ENCODE measurements at places on chromosomes 16 and 17. TPM values are rescaled to one million over a fixed set of nuclear protein-coding genes. Genes with fewer than 3 reads are reported as not detected.

DNA sequence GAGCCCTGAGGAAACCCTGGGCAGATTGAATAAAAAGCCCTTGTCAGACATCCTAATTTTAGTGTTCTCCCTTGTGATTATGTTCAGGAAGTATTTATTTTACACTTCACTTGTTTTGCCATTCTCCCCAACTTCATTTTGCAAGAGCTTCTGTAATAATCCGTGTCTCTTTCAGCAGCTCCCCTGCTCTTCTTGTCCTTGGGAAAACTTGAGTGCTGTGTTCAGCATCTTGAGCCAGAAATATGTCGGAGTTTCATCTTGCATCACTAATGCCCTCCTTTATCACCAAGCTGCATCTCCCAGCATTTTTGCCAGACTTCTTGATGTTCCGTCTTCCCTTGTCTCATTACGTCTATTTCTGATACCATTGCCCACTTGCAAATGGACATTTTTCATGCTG, 486.5 kb upstream of the EEF2KMT start:
- no peak for DNase-seq
- H3K27ac ChIP-seq, result no peak overlapping the region
- no peak overlapping the region for H3K4me3 ChIP-seq
- H3K36me3 ChIP-seq, result no peaks in the 10 kb centered on the region
- H3K4me1 ChIP-seq, result no peaks in the 10 kb centered on the region

- H3K4me1 ChIP-seq, result peaks cover 48% of the 10 kb centered on the region
- H3K27me3 ChIP-seq, result peaks cover 27% of the 10 kb centered on the region
- no peak for DNase-seq
- no peak overlapping the region for H3K4me3 ChIP-seq
- H3K36me3 ChIP-seq, result no peaks in the 10 kb centered on the region
These were observed 22.9 kb downstream of the COPZ2 start for GRCh38 chr17:48014595-48015111.

- no peak overlapping the region for H3K27ac ChIP-seq
- DNase-seq, result no peak
- H3K27me3 ChIP-seq, result no peaks in the 10 kb centered on the region
- H3K36me3 ChIP-seq, result no peaks in the 10 kb centered on the region
- no peak overlapping the region for H3K4me3 ChIP-seq
- H3K4me1 ChIP-seq, result peaks cover 27% of the 10 kb centered on the region
These were observed 101.1 kb downstream of the CMIP start for GRCh38 chr16:81545470-81546250.

DNA sequence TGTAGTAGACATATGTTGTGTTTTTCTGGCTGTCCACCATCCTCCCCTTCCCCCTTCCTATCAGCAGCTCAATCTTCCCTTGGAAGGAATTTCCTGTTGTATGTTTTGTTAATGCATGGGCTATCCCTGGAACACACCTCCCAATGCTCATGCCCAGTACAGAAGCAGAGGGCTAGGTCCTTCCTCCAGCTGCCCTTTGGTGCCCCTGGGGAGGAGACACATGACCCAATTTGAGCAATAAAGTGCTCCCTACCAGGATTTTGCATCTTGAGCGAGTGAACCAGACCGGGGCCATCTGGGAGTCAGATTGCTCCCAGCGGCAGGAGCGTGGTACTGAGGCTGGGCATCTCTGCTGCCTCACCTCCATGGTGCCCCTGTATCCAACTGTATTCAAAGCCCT, 141.5 kb upstream of the MED13 start:
- H3K4me1 ChIP-seq, result peaks cover 11% of the 10 kb centered on the region
- peak overlapping the region; percentile 47 for H3K27ac ChIP-seq
- H3K27me3 ChIP-seq, result no peaks in the 10 kb centered on the region
- DNase-seq, result no peak
- H3K4me3 ChIP-seq, result no peak overlapping the region
- H3K36me3 ChIP-seq, result no peaks in the 10 kb centered on the region

- H3K36me3 ChIP-seq, result no peaks in the 10 kb centered on the region
- H3K4me3 ChIP-seq, result no peak overlapping the region
- H3K27me3 ChIP-seq, result no peaks in the 10 kb centered on the region
- H3K27ac ChIP-seq, result no peak overlapping the region
- no peak for DNase-seq
- no peaks in the 10 kb centered on the region for H3K4me1 ChIP-seq
These were observed 11.3 kb upstream of the PECAM1 start for GRCh38 chr17:64401941-64402340.

The PARD6A gene
- 1.9 TPM for total RNA-seq

All from mesothelial cell of epicardium (in vitro differentiated cells).